ENCODE measurements at places on chromosomes 3 and 15.
A peak's percentile ranks its signal among the peaks of the same experiment; 100 is the strongest.

DNA sequence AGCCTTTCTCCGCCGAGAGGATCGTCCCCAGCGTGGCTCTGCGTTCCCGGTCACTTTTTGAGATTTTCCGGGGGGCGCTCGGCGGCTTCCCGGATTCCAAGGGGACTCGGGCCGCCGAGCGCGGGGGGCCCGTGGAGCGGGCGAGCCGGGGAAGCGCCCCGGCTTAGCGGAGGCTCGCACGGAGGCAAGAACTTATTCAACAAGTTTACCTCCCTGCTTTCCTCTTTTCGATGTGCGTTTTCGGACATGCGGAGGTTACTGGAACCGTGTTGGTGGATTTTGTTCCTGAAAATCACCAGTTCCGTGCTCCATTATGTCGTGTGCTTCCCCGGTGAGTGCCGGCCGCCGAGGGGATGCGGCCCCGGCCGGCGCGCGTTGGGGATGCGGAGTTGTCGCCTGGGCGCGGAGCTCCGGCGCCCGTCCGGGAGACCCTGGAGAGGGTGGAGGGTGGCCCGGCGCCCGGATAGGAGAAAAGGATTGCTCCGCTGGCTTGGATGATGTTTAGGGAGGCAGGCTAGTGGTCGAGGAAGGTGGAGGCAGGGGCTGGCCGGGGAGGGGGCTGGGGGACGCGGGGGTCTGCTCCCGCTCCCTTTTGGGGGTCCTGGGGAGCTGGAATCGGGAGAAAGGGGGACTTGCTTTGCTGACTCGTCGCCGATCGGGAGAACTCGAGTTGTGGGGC lies 810 bp downstream of the PTPRG start:
- DNase-seq: no peak

- no peak for DNase-seq
Observed at GRCh38 chr3:8327739-8328138, 173.9 kb upstream of the LMCD1 start.

DNA sequence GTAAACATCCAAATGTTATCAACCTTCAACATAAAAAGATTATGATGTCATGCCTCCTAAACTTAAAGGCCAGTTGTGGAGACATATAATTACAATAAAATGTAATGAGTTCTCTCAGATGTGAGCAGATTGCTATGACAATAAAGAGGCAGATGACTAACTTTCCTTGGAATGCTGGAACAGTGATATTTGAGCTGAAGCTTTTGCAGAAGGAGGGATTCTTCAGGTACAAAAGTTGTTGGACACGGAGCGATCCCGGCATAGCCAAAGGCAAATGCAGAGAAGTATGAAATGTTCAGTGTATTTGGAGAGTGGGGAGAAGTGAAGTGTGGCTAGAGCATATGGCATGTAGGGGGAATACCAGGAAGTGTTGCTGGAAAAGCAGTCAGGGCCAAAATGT lies 520.1 kb downstream of the FGF12 start:
- DNase-seq: no peak

DNA sequence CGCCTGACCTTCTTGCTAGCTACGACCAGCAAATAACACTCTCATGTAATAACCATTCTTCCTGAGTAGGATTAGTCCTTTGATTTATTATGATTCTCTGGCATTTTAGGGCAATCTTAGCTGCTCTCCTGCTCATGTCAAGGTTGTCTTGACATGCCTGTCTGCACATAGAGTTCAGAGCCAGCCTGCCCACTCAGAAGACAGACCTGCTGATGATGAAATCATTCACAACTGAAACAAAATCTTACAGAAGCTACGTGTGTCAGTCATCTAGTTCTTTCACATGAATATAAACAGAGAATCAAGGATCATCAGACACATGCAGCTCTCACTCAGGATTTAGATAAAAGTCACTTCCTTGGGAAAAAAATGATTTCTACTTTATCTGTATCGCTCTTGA lies 173.6 kb upstream of the LYSMD4 start:
- DNase-seq: no peak

DNA sequence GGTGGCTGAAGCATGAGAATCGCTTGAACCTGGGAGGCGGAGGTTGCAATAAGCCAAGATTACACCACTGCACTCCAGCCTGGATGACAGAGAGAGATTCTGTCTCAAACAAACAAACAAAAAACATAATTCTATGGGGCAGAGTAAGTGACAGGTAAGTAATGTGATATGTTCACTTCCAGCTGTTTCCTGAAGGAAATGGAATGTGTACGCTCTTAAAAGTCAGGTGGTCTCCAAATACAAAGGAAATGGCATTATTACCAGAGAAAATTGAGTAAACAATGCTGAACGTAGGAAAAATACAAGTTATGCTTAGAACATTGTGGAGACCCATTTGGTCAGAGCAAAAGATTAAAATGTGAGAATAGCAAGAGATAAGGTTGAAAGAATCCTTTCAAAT lies 278.5 kb downstream of the SCAPER start:
- no peak for DNase-seq

DNA sequence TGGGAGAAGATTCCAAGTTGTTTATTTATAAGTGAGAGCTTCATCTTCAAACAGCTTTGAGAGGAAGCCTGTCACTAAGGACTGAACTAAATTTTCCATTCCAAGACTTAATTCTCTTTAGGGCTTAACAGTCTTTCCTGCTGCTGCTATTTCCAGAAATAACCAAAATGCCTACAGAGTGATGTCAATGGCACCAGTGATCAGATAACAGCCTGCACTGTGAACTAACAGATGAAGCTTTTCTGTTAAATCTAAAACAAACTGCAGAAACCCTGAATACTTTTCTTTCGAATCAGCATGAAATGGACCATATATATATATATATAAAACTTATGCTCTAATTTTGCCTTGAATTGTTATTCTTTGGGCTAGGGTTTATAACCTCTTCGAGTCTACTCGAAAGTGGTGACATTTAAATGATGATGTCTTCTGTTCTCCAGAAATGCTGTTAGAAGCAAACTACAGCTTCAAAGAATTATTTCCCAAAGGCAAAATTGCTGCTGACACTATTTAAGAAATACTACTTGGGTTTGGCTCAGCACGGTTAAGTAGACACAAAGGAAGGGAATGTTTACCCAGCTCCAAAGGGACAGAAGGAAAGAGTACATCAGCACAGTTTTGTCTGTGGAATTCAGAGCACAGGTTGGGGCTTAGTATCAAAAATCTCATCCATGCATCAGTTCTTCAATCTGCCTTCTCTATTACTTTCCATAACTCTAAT lies 238.5 kb upstream of the LRRN1 start:
- DNase-seq: no peak

DNA sequence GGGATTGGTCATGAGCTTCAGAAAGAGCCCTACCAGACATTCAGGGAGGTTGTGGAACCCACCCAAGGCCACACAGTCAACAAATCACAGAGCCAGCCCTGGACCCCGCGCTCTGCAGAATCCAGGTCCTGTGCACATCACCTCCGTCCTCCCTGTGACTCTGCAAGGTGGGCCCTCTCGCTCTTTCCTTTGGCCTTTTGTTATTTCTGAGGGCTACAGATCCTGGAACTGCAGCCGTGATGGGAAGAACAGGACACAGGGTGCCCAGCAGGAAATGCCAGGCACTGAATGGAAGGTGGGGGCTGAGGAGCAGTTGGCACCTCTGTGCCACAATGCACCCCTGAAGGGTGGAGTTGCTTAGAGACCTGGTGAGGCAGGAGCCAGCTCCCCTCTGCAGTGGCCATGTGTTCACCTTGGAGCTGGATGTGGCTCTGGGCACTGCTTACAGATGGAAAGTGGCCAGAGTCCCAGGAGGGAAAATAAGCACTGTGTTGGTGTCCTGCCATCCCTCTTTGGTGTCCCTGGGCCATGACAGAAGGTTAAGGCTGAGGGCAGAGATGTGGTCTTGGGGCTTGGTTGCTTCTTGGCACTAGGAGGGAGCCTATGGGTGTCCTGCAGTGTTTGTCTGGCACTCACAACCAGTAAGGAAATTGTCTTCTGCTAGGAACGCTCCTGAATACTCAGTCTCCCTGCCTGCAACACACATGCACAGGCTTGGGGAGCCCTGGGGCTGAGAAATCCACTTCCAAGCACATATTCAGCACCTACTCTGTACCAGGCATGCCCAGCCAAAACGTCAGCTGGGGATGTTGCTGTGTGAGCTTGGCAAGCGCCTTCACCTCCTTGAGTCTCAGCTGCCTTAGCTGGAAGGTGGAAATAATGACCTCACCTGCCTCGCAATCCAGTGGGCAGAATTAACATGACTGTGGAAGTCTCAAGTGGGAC lies 98.0 kb upstream of the SLC6A6 start:
- DNase-seq: no peak

DNA sequence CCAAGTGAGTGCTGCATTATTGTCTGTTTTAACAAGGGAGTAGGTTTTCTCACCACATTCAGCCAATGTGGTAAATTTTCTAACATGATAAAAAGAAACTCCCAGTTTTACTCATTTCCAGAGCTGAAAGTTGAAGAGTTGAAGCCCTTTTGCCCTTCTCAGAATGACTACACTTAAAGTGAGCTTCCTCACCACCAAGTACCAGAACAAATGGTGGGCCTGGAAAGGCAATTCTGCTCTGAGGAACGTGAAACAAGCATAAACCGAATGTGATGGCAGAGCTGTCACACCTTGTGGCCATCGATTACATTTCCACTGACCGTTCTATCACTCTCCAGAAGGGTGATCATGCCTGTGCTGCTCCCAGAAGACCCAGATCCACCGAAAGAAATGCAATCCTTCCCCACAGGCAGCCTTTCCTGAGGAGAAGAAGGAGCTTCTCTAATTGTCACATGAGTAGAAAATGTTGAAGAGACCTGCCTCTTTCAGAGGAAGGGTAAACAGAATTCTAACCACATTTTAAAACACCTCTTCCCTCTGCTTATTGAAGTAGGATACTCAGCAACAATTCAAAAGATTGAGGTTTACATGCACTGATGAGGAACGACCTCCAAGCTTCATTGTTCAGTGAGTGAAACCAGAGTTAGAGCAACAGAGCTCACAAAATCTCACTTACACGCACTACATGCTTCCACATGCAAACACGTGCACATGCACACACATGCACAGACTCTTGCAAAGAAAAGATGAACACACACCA lies 21.4 kb upstream of the CCR9 start:
- peak; percentile 46 for DNase-seq

DNA sequence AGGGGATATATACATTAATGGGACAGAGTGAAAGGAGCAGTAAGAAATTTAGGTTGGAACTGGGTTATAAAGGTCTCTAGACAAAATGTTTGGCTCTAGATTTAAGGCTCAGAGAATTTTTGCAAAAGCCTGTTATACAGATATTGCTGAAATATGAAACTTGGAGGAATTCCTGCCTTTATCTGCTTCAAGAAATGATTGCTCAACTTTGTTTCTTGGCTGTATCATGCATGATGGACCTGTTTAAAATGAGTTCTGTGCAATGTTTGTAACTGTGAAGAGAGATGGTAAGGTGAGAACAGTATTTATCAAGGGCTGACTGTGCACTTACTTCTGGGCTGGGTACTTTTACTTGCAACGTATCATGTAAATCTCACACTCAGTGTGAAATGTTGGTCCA lies 3.3 kb downstream of the CRYBG3 start:
- no peak for DNase-seq

- DNase-seq: peak; percentile 88
Observed at GRCh38 chr3:115814778-115815380, 191.6 kb downstream of the GAP43 start.

- no peak for DNase-seq
Observed at GRCh38 chr3:120926146-120926545, 18.1 kb downstream of the STXBP5L start.

- no peak for DNase-seq
Observed at GRCh38 chr15:37103475-37104423, 3.4 kb upstream of the MEIS2 start.

- DNase-seq: peak; percentile 10
Observed at GRCh38 chr3:38149708-38150107, 11.2 kb downstream of the MYD88 start.

GRCh38 chr3:56469141-56469540 lies 874 bp upstream of the ERC2 start:
- DNase-seq: no peak

DNA sequence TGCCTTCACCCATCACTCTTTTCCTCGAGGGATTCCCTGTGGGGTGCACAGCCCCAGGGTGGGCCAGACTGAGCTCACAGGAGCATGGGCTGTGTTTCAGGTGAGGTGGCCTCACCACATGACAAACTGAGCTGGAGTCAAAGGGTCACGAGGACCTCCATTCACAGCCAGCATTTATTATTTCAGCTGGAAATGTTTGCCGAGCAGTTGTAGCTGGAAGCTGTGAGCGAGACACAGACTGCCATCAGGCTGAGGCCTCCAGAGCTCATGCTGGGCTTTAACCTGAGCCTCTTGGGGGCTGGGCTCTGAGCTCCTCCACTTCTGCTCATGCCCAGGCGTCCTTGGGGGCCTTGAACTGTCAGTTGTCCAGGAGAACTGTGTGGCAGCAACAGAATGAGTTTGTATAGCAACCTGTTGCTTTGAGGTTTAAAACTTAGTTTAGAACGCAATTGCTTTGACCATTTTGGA lies 57.5 kb downstream of the FLNB start:
- DNase-seq: no peak

DNA sequence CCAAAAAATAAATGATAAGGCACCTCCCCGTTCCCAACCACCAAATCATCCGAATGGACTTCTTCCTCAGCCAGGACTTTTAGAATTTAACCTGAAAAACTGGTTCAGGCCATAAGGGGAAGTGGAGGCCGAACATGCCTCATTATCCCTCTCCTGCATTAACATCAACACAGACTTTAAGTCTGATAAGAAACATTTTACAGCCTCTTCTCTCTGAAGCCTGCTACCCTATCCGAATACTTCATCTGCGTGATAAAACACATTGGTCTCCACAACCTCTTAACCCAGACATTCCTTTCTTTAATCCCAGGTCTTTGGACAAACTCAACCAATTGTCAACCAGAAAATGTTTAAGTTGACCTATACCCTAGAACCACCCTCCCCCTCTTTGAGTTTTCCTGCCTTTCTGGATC lies 850 bp upstream of the SLC41A3 start:
- DNase-seq: no peak

GRCh38 chr3:158148218-158148617 lies 38.3 kb downstream of the RSRC1 start:
- DNase-seq: no peak

DNA sequence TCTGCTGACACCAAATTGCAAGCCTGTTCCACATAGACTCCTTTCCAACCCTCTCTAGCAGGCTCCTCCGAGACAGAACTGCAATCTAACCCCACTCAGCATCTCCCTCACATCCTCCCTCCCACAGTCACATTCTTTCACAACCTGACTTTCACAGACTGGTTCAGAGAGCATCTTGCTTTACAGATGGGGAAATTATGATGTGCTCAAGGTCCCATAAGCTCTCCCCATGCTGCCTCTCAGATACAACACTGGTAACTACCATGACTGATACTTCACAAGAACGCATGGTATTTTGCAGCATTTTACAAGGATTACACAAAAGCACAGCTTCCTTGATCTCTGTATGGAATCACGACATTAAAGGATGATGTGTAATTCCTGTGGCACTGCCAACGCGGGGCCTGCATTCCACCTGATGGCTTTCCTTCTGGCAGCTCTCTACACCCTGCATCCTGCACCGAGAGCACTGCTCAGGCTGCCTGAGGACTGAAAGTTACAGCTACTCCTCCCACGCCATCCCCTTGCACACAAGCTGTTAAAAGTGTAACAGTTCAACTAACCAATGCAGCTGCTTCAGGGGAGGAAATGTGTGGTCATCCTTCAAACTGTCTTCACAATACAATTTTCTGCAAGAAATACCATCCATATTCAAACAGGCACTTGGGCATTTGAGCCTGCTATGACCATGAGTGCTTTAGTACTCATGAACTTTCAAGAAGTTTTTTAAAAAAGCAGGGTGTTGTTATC lies 27.6 kb downstream of the TBC1D2B start:
- DNase-seq: peak; percentile 77

GRCh38 chr3:14138109-14138877 lies 13.4 kb downstream of the TMEM43 start:
- DNase-seq: no peak

- DNase-seq: no peak
Observed at GRCh38 chr3:67719333-67719732, 64.9 kb upstream of the SUCLG2 start.
